ENCODE measurements at places on chromosomes 1 and 21.

GRCh38 chr1:9086045-9086444 lies 16.6 kb upstream of the SLC2A5 start:
- no peak for DNase-seq

DNA sequence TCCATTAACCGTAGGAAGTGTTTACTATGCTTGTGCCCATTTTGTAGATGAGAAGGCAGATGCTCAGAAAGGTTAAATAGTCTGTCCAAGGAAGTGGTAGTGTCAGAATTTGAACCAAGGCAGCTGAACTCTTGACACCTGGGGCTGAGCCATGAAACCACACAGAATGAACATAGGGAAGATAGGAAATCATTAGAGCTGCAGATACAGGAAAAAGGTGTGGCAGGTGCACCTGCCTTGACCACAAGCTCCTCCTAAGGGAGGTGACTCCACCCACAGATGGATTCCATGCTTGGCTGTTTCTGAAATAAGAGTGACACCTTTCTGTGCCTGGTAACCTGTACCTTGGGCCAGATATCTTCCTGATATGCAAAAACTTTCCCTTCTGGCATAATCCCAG lies 69.9 kb upstream of the IGSF21 start:
- DNase-seq: no peak

- DNase-seq: peak; percentile 80
Observed at GRCh38 chr1:193569096-193569982, 382.9 kb upstream of the B3GALT2 start.

GRCh38 chr1:206507284-206508129 lies at the start of gene RASSF5:
TSS of gene RASSF5 (plus strand) at chr1:206507531. CDS start at chr1:206507603, 72 bp downstream.
- DNase-seq: no peak

GRCh38 chr21:34055615-34056014 lies 17.8 kb upstream of the MRPS6 start:
- DNase-seq: no peak

GRCh38 chr1:233079574-233079973 lies 129.2 kb downstream of the NTPCR start:
- no peak for DNase-seq

GRCh38 chr1:50967416-50968157 lies 2.5 kb upstream of the CDKN2C start:
- DNase-seq: no peak

DNA sequence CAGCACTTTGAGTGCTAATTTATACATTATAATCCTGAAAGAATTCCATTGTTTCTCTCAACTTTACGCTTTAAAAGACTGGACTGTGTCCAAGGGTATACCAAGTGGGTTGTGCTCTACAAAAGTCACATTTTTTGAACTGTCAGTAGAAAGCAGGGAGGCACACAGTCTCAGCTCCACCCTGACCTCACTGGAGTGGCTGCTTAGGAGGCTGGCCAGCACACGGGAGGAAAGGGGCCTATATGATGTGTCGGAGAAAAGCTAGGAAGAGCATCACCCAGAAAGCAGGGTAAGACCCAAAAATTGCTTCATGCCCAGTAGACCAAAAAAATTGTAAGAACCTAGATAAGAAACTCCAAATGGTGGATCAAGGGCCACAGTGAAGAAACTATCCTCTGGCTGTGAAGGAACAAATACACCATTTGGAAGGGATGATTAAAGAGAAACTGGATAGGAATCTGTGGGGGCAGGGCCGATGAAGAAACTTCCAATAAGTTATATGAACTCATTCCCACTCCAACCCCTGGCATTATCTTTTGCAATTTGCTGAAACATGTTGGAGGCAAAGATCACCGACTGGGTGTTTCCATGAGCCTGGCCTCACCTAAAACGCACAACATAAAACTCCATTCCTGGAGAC lies 1.9 kb downstream of the S100A10 start:
- no peak for DNase-seq

DNA sequence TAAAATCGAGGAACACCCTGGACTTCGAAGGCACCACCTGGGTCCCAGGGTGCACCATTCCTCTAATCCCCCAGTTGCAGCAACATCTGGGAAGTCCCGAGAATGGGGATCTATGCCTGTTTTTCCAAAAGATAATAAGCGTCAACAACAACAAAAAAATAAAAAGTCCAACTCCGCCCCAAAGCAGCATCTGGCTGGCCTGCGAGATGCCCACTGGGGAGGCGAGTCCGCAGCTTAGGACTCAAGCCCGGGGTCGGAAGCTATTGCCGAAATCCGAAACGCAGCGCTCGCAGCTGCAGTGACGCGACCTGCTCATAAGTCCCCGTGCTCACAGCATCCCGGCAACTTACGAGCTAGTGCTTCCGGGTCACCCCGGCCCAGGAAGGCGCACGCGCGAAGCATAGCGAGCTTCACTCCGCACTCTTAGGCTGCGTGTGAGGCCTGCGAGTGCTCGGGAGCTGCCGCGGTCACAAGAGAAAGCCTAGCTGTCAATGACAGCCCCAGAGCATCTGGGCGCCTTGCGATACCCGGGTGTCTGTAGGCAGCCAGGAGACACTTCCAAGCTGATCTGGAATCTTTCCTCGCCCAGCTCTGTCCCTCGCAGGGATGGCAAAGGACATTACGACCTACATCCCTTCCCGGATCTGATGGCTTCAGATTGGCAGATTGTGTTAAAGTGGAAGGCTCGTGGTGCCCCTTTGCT lies 9.9 kb upstream of the LTN1 start:
- DNase-seq: peak; percentile 89

GRCh38 chr1:88401313-88401712 lies 282.8 kb upstream of the PKN2 start:
- no peak for DNase-seq

- no peak for DNase-seq
Observed at GRCh38 chr1:171819946-171820345, 21.4 kb upstream of the DNM3 start.

DNA sequence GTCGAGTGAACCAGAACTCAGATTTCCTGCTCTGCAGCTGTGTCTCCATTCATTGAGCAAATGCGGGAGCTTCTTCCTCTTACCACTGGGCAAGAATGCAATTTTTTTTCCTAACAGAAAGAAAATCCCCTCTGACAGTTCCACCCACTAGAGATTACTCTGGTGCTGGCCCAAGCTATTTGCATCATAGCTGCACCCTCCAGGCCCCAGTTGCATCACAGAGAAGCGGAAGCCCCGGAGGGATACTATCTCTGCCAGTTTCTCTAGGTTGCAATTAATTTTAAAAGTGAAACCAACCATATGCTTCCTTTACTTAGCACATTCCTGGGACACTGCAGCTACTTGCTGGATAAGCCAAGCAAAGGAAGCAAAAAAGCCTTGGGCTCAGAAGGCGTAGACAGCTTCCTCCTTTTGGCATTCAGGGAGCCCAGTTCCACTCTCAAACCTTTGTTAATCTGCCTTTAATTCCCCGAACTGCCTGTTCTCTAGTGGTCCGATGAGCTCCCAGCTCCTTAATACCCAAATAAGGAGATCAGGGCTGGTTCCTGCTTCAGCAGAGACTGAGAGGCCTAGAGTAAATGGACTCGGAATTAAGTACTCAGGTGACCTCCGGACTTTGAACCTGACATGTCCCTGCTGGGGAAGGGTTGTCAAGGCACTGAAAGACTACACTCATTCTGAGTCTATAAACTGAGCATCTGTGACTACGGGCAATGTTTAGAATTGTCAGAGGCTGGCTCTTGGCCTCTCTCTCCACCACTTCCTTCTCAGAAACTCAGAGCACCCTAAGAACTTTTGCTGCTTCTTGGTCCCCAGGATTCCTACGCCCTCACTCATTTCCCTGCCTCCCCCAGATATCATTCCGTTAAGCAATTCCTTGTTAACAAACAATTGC lies 72.5 kb upstream of the TNFSF18 start:
- DNase-seq: peak; percentile 85

DNA sequence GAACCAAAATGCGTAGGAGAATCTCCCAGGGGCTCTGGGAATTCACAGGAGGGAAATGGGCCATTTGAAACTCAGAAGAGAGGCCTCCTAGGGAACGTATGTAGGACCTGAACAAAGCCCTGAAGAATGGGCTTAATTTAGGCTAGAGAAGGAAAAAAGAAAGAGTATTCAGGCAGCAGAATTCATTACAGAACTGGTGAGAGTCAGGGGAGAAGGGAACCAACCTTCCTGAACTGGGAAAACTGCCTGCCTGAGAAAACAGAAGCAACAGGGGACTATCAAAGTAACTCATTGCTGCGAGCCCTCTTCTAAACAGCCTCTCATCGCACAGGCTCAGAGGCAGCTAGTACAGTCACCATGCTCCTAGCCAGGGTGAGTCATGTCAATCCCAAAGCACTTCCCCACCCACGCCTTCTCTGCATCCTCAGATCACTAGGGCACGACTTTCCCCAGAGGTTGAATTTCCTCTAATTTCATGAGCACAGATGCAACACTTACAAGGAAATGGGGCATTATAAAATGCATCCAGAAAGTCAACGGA lies 98.1 kb downstream of the ADSS2 start:
- peak; percentile 76 for DNase-seq

DNA sequence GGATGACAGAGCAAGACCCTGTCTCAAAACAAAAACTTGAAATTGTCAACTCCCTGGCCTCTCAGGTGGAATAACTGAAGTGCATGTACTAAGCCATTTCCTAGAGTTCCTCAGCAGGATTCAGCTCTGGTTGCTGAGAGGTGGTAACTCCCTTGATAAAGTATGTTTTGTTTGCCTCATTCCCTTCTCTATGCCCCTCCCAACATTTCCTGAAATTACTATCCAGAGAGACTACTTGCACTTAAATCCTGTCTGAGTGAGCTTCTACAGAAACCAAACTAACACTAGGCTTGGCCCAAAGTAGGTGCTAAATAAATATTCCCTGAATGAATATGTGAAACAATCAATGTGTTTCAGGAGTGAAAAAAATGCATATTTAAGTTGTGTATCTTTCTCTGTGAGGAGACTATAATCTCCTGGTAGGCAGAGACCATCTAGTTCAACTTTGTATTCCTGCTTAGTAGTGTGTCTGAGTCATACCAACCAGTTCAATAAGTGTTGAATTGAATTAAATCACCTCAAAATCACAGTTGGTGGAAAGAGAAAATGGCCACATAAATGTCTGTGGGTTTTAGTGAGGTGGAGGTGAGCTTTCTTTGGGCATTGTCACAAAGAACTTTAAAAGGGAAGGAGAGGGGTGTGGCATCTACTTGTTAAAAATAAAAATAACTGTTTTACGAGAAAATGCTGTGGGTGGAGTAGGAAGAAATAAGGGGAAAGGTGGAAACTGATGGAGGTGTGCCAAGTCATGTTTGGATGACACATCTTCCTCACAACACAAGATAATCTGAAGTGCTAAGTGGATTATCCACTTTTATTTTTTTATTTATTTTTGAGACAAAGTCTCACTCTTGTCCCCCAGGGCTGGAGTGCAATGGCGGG lies 12.6 kb downstream of the RIMKLA start:
- no peak for DNase-seq

DNA sequence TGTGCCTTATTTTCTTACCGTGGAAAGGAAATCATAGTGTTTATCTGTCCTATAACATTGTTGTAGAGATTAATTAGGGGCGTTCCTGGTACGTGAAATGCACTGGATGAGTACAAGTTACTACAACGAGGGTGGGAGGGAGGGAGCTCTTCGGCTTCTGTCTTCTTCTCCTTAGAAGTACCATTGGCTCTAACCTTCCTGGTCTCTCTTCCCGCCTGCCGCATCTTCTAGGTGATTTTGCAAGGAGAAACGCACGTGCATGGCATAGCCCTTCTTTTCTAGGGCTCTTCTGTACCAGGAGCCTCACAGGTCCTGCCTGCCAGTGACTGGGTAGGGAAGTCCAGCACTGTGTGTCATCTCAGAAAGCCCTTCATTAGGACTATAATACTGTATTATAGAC lies 16.8 kb downstream of the SH3BP5L start:
- DNase-seq: no peak

- DNase-seq: no peak
Observed at GRCh38 chr1:205610036-205610435, 21.8 kb downstream of the ELK4 start.

GRCh38 chr1:98417820-98418219 lies 243.7 kb upstream of the SNX7 start:
- DNase-seq: no peak

- DNase-seq: no peak
Observed at GRCh38 chr1:229597877-229598276, 28.0 kb downstream of the TAF5L start.

- DNase-seq: no peak
Observed at GRCh38 chr1:230113235-230113592, 46.2 kb downstream of the GALNT2 start.

GRCh38 chr1:55504306-55504731 lies 289.2 kb upstream of the USP24 start:
- no peak for DNase-seq

- no peak for DNase-seq
Observed at GRCh38 chr1:64378826-64379225, 91.1 kb upstream of the CACHD1 start.

GRCh38 chr1:54982739-54983138 lies 2.3 kb downstream of the TMEM61 start:
- DNase-seq: no peak

GRCh38 chr1:22606161-22606560 lies 30.3 kb upstream of the C1QA start:
- no peak for DNase-seq

GRCh38 chr1:185080422-185080821 lies 35.1 kb downstream of the RNF2 start:
- DNase-seq: no peak

DNA sequence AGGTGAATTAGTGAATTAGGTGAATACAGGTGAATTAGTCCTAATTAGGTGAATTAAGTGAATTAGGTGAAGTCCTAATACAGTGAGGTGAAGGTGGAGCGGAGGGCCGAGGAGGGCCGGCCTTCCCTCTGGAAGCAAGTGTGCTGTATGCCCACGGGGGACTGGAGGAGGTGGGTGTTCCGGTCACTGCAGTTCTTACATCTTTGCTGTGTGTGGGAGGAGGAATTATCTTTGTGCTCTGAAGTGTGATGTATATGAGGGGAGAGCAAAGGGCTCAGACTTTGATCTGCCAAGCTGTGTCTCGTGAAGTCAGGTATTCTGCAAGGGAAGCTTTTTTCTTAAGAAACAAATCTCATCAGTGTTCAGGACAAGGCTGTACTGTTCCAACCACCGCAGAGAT lies 45.4 kb downstream of the AGPAT3 start:
- DNase-seq: no peak

DNA sequence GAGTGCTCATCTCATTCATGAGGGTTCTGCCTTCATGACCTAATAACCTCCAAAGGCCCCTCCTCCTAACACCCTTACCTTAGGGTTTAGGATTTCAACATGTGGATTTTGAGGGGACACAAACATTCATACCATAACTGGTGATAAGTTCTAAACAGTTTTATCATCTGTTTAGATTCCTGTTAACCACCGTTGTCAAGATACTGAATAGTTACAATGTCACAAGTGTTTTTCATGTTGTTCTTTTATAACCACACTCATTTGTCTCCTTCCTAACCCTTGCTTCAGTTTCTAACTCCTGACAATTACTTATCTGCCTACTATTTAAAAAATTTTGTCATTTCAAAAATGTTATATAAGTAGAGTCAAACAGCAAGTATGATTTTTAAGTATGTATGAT lies 86.0 kb downstream of the NCAM2 start:
- DNase-seq: peak; percentile 15
